Activated CD4-positive, alpha-beta T cell treated with anti-CD3 and anti-CD28 coated beads, Interleukin-2, Interleukin-6, amounts not matched to agents 100 ng/mL and 50 ng/mL, durations not matched to agents 16 hours and 8 hours (primary cell): ENCODE measurements at places on chromosomes 6 and 20.

DNA sequence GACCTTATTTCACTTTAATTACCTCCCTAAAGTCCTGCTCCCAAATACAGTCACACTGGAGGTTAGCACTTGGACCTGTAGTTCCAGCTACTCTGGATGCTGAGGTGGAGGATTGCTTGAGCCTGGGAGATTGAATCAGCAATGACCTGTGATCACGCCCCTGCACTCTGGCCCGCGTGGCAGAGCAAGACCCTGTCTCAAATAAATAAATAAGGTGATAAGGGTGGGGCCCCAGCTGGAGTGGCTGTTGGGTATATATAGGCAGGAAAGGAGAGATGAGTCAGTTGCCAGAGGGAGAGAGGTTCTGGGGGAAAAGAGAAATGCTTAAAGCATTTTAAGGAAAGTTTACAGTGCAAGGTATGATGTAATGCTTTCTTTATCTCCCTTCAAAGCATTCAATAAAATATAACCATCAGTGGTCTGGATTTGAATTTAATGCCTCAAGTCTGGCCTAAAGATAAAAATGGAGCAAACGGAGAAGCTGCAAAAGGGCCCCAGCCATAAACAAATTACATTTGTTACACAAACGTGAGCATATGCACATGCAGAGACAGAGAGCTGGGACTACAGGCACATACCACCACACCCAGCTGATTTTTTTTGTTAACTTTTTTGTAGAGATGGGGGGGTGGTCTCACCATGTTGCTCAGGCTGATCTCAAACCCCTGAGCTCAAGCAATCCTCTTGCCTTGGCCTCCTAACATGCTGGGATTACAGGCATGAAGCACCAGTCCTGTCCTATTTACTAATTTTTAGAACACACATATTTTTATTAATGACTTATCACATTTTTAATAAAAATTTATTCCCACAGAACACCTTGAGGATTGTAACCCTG lies 6.1 kb upstream of the PM20D2 start:
- DNase-seq: no peak

- no peak for DNase-seq
These were observed 174.7 kb upstream of the ZNF217 start for GRCh38 chr20:53768329-53768728.

DNA sequence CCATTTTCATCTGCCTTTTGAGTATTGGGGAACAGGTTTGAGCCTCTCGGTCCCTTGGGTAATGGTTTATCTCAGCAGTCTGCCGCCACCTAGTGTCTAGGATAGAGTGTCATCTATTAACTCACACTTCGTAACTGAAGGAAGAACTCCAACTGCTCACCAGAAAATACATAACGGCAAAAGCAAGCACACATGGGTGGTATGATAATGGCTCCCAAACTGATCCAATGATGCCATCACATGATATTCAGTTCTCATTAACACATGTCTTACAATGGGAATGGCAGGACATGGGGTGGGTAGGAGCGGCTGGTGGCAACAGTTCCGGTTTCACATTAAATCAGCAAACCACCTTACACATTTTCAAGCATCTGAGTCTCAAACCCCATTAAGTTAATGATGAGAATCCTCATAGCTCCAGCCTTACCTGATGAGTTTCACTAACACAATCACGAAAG lies 110.7 kb upstream of the PHACTR1 start:
- peak; percentile 71 for DNase-seq

DNA sequence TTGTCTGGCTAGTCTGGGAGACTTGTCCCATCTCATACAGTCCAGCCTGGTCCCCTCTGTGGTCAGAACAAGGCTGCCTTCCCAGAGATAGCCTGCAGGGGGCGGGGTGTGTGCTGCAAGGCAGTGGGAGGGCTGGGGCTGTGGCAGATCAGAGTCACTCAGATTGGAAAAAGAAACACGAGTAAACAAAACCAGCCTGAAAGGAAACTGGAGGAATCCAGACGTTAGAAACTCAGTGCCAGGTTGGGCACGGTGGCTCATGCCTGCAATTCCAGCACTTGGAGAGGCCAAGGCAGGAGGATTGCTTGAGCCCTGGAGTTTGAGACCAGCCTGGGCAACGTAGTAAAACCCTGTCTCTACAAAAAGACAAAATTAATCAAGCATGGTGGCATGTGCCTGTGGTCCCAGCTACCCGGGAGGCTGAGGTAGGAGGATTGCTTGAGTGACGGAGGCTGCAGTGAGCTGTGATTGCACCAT lies 20.2 kb downstream of the LEMD2 start:
- peak; percentile 86 for DNase-seq
